Progenitor cell of endocrine pancreas (in vitro differentiated cells): ENCODE measurements at places on chromosomes 7 and 10. TPM values are rescaled to one million over a fixed set of nuclear protein-coding genes. Genes with fewer than 3 reads are reported as not detected.

Gene FAM3C
- 39.1 and 48.2 TPM in 2 replicates for total RNA-seq

Gene NUPR2
- not detected in 2 replicates for total RNA-seq

Gene ARMH3
- 27.1 and 34.4 TPM in 2 replicates for total RNA-seq

Gene HMX3
- total RNA-seq = not detected in 2 replicates

Gene C10orf105
- total RNA-seq = 0.07 TPM in 1 of 2 replicates, not detected in the other

Gene OGDHL
- total RNA-seq = 9.1 and 11.7 TPM in 2 replicates

- H3K36me3 ChIP-seq = peaks cover 12% of the 10 kb centered on the region
- peaks cover 16% of the 10 kb centered on the region for H3K27me3 ChIP-seq
- no peak overlapping the region for H3K4me3 ChIP-seq
- no peak for DNase-seq
- peak overlapping the region; percentile 22 for H3K27ac ChIP-seq
Measured at GRCh38 chr10:112429147-112429546, 17.6 kb downstream of the ZDHHC6 start.

- peaks cover 7% of the 10 kb centered on the region for H3K36me3 ChIP-seq
- peak overlapping the region; percentile 44 for H3K27ac ChIP-seq
- peaks cover 32% of the 10 kb centered on the region for H3K4me1 ChIP-seq
- DNase-seq = no peak
- no peak overlapping the region for H3K4me3 ChIP-seq
Measured at GRCh38 chr10:28577506-28577905, 44.6 kb downstream of the WAC start.

DNA sequence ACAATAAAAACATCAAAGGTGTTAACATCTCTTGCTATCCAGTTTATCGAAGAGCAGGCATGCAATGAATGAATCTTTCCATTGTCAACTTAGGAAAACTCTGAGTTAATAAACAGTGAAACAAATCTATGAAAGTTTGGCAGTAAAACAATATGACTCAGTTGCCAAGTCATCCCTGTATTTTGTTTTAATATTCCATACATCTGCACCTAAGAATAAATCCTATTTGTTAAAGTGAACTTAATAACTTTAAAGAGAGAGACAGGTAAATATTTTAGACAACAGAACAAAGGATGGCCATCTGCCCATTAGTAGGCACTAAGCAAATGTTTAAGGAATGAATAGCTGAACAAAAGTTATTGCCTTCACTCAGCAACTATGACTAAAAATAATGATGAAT lies 700.5 kb upstream of the CELF2 start:
- H3K36me3 ChIP-seq = no peaks in the 10 kb centered on the region
- DNase-seq = no peak
- no peaks in the 10 kb centered on the region for H3K27me3 ChIP-seq
- no peaks in the 10 kb centered on the region for H3K4me1 ChIP-seq

DNA sequence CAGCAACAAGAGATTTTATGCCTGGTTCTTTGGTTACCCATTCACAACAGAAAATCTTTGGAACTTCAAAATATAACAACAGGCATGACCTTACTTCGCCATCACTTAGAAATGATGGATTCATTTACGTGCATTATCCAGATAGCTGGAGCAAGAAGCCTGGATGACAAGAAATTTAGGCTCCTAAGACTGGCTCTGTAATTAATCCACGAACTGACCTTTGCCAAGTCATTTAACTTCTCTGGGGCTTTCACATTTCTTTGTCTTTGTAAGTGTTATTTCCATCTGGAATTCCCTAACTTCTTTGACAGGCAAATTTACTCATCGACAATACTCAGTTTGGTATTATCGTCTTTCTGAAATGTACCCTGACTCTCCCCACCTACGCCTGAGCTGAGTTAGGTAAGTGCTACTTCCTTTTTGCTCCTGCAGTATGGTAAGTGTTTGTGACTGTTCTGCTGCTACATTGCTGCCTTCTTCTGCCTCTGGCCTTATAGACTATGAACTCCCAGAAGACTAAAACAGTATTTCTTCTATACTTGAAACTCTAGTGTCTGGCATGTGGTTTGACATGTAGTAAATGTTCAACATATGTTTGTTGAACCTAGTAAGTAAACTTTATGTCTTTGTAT lies 5.5 kb upstream of the MDFIC start:
- H3K4me1 ChIP-seq = peaks cover 7% of the 10 kb centered on the region
- no peak for DNase-seq
- no peaks in the 10 kb centered on the region for H3K36me3 ChIP-seq
- H3K27ac ChIP-seq = no peak overlapping the region
- no peak overlapping the region for H3K4me3 ChIP-seq

- H3K27ac ChIP-seq = no peak overlapping the region
- H3K4me1 ChIP-seq = no peaks in the 10 kb centered on the region
- H3K36me3 ChIP-seq = no peaks in the 10 kb centered on the region
- no peak for DNase-seq
Measured at GRCh38 chr10:98349508-98349922, 65.5 kb downstream of the PYROXD2 start.

DNA sequence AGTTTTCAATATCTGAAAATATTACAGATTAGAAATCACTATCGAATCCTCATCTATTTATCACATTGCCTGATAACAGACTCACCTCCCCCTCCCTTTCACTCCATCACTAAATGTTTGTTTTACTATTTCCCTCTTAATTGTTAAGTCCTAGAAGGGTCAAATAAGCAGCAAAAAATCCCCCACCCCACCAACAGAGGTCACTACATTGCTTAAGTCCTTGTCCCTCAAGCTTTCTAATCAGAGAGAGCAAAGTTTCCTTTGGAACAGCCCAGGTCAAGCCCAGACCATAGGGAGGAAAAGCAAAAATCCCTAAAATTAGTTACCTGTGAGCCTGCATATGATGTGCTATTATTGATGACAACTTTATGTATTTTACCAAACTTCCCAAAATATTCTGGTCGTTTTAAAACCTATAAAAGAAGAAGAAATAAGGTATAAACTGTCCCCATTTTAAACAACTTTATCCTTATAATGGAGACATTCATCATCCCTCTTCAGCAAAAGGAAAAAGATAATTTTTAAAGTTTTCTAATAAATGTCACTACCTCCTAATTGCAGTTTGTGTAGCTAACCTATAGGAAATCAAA lies 95.0 kb downstream of the CNOT4 start:
- no peak overlapping the region for H3K27ac ChIP-seq
- H3K27me3 ChIP-seq = no peaks in the 10 kb centered on the region
- H3K4me1 ChIP-seq = no peaks in the 10 kb centered on the region
- peaks cover 5% of the 10 kb centered on the region for H3K36me3 ChIP-seq
- DNase-seq = no peak

DNA sequence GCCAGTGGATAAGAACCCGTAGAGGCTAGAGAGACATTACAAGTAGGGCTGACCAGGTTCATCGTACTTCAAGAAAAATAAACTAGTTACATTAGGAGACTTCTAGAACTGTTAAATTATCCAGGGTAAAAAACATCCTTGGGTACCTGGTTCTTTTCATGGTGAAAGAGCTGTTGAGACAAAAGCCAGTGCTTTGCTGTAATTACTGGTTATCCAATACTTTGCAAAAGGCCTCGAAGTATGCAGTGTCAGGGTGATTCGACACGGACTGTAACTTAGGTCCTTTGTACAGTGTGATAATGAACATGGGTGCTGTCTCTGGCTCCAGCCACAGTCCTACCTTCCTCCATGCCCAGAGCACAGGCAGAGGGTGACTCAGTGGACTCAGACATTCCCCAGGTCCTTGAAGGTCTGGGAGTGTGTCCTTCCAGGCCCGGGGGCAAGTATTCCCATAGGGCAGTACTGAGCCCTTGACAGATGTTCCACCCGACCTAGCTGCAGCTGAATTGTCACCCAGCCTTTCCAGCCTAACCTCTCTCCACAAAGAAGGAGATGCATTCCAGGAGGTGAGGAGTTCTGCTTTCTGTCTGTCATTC lies 123.6 kb upstream of the TMEM72 start:
- H3K4me3 ChIP-seq = no peak overlapping the region
- no peaks in the 10 kb centered on the region for H3K36me3 ChIP-seq
- peaks cover 27% of the 10 kb centered on the region for H3K27me3 ChIP-seq
- H3K4me1 ChIP-seq = peaks cover 2% of the 10 kb centered on the region

- no peaks in the 10 kb centered on the region for H3K27me3 ChIP-seq
- DNase-seq = no peak
- no peak overlapping the region for H3K4me3 ChIP-seq
- peaks cover 18% of the 10 kb centered on the region for H3K36me3 ChIP-seq
- H3K4me1 ChIP-seq = no peaks in the 10 kb centered on the region
- H3K27ac ChIP-seq = no peak overlapping the region
Measured at GRCh38 chr10:131961777-131962662, 19.7 kb downstream of the BNIP3 start.
